NCI-H82 (cell line): ENCODE measurements at places on chromosomes 13 and 19.

- no peak for DNase-seq
These were observed 10.3 kb downstream of the GJB6 start for GRCh38 chr13:20221772-20222171.

- DNase-seq: no peak
These were observed 206.0 kb downstream of the TDRD3 start for GRCh38 chr13:60603049-60603448.

GRCh38 chr13:100106005-100106404 lies 17.1 kb downstream of the PCCA start:
- no peak for DNase-seq

DNA sequence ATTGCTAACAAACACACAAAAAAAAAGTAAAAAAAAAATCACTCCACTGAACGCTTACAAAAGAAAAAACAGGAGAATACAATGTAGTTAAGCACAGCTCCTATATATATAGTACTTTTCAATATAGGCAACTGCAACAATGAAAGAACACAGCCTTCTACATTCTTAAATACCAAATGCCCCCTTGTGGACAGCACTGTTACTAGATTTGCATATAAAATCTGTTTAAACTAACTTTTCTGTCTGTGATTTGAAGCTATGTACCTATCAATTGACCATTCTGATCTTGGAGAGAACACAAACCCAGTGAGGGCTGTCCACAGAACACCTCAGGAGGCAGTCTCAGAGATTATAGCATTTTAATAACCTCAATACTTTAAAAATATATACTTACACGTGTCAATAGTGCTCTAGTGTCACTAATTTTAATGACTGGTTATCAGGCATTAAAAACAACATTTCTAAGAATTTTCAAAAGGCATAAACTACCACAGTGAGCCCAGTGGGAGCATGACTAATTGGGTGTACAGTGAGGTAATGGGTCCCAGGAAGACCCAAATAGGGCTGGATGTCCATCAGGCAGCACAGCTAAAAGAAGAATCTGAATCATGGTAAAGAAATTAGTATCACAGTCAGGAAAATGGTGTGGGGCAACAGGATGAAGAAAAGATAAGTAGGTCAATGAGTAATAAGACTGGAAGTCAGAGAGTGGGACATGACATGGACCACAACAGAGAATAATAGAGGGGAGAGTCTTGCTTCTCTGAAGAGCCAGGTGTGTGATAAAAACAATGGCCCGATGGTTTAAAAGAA lies 22.2 kb downstream of the CCDC169 start:
- DNase-seq: peak; percentile 80

GRCh38 chr19:30719189-30719998 lies 347.2 kb downstream of the ZNF536 start:
- peak; percentile 78 for DNase-seq

- no peak for DNase-seq
These were observed 11.5 kb upstream of the OXGR1 start for GRCh38 chr13:97005625-97006262.

DNA sequence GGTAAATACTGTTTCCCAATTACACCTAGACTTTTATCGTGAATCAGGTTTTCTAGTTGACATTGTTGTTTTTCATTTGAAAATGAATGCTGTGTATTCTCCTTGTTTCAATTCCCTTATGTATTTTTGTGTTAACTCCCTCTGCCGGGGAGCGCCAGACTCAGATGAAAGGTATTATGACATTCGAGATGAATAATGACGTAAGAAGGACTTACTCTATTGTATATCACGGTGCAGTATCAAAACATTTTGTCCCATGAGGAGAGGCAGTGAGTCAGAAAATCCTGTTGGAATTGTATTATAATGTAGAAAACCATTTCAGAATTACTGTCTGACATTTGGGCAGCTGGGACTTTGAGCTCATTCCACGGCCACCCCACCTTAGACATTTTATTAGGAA lies 61.6 kb downstream of the LRCH1 start:
- DNase-seq: no peak

DNA sequence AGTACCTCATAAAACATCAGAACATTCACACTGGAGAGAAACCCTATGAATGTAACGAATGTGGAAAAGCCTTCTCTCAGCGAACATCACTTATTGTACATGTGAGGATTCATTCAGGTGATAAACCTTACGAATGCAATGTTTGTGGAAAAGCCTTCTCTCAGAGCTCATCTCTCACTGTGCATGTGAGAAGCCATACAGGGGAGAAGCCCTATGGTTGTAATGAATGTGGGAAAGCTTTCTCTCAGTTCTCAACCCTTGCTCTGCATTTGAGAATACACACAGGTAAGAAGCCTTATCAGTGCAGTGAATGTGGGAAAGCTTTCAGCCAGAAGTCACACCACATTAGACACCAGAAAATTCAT lies 22.0 kb downstream of the ZNF146 start:
- DNase-seq: no peak

- peak; percentile 79 for DNase-seq
These were observed 13.0 kb downstream of the ARHGEF1 start for GRCh38 chr19:41895745-41896580.

DNA sequence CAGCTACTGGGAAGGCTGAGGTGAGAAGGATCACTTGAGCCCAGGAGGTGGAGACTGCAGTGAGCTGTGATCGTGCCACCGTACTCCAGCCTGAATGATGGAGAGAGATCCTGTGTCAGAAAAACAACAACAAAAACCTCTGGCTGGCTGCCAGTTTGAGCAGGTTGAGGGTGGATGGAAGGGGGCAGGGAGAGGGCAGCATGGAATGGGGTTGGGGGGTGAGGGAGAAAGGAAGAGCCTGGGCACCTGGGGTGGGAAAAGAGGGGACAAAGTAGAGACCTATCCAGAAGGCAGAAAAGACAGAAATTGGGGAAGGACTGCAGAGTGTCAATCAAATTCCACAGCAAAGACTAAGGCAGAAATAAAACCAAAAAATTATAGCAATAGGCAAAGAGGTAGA lies 4.7 kb downstream of the SLC1A5 start:
- peak; percentile 69 for DNase-seq

DNA sequence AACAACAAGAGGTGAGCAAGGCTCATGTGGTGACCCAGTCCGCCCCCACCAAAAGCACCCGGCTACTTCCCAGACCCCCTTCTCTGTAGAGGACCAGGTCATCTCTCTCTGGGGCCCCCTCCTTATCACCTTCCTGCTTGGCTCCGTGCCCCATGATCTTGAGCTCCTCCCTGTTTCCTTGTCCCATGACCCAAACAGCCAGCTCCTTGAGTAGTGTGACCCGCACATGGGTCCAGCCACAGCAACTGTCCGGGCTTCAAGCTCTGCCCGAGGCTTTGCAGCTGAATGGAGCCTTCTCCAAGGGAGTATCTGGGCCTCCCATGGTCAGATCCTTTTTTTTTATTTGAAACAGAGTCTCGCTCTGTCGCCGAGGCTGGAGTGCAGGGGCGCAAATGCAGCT lies 61.8 kb downstream of the MYO9B start:
- no peak for DNase-seq
